Dermis lymphatic vessel endothelial cell (primary cell): ENCODE measurements at places on chromosomes 3 and 15. TPM values are rescaled to one million over a fixed set of nuclear protein-coding genes. Genes with fewer than 3 reads are reported as not detected.

The IQCF5 gene
- total RNA-seq = not detected in 2 replicates

The HCLS1 gene
- 17.7 and 20.2 TPM in 2 replicates for total RNA-seq

The CD96 gene
- total RNA-seq = under 0.01 TPM in 1 of 2 replicates, not detected in the other

The EFCAB12 gene
- total RNA-seq = under 0.01 and 0.11 TPM in 2 replicates
